ENCODE measurements at places on chromosomes 16 and 17.

- no peak for DNase-seq
These were observed 156.3 kb downstream of the MYO1D start for GRCh38 chr17:32720671-32721070.

DNA sequence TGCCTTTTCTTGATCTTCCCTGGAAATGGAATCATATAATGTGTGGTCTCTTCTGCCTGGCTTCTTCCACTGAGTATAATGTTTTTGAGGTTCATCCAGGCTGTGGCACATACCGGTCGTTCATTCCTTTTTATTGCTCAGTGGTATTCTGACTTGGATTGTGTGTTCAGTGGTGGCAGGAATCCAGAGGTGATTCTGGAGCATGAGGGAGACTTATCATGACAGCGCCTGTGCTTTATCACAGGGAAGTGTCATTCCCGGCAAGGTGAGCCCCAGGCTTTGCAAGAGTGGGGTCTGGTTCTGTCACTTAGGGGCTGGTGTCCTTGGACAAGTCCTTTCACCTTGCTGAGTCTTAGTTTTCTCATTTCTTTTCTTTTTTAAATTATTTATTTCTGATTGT lies 53.0 kb downstream of the IRX3 start:
- no peak for DNase-seq

GRCh38 chr16:89050868-89051311 lies 42.8 kb upstream of the ACSF3 start:
- DNase-seq: no peak

- DNase-seq: no peak
These were observed 15.2 kb upstream of the DPEP1 start for GRCh38 chr16:89598199-89598598.

DNA sequence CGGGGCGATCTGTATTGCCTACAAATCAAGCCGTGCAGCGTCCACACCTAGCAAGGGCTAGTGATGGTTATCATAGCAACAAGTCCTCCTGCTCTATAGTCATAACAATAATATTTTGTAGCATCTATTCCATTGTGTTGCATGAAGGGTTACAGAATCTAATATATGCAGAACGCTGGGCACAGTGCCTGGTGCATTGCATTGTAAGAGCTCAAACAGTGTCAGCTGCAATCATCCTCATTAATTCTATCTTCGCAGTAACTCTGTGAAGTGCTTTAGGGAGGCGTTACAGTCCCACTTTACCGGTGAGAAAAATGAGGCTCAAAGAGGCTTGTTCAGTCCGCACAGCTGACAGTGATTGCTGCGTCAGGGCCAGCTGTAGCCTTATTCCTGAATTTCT lies 149.4 kb downstream of the RBFOX1 start:
- no peak for DNase-seq

DNA sequence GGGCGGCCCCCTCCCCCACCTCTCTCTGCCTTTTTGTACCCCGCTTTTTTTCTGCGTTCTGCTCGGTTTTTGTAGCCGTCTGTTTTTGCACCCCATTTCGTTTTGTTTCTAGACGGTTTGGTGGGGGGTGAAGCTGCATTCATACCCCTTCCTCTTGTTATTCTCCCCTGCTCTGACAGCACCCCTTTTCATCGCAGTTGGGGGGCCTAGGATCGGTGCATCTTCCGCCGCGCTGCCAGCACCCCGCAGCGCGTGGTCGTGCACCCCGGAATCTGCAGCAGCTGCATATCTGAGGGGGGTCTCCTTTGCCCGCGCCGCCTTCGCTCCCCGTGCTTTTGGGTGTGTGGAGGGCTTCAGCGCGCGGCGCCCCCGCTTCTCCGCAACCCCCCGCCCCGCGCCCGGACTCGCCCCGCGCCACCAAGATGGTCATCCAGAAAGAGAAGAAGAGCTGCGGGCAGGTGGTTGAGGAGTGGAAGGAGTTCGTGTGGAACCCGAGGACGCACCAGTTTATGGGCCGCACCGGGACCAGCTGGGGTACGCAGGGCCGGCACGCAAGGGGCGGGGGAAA lies 455 bp downstream of the ATP1B2 start:
- no peak for DNase-seq

DNA sequence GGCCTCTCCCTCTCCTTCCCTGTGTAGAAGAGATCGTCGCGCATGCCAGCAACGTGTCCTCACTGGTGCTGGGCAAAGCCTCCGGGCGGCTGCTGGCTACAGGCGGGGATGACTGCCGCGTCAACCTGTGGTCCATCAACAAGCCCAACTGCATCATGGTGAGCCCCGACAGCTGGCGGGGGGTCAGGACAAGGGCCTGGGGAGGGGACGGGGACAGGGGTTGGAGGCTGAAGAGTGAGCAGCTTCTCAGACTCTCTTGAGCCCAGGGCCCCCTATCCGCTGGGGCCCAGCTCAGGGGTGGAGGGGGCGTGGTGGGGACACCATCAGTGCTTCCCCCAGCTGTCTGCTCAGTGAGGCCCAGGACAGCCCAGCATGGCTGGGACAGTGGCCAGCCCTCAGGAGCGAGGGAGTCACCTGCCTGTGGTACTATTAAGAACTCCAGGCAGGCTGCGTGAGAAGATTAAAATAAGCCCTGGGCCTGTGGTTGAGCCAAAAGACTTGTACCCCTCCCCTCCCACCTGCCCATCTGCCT lies 6.2 kb downstream of the KATNB1 start:
- DNase-seq: no peak

GRCh38 chr17:49588726-49589576 lies 13.3 kb downstream of the NXPH3 start:
- no peak for DNase-seq

DNA sequence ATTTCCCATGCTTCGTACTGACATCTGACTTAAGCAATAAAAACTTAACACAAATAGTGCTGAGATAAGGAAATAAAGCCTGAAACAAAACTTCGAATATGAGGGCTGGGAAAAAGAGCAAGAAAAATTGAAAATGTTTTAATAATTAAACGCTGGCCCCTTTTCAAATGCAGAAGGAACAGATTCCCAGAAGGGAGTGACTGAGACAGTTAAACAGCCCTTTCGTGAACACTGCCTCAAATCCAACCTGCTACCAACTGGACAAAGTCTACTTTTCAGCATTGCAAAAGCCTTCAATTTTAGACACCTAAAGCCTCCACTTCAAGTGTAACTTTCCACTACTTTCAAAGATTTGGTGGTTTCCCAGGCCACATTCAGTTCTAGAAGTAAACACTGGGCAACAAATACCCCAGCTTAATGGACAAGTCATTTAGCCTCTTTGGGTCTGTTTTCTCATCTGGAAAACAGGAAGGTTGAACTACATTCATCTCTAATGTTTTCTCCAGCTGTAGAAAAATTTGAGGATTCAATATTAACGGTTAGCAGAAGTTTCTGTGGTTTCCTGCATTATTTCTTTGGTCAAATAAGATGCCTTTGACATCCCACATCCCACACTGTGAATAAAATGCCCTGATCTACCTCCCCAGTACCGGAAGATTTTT lies 11.8 kb downstream of the RFFL start:
- no peak for DNase-seq

GRCh38 chr17:42519546-42520491 lies 16.2 kb upstream of the NAGLU start:
- no peak for DNase-seq

DNA sequence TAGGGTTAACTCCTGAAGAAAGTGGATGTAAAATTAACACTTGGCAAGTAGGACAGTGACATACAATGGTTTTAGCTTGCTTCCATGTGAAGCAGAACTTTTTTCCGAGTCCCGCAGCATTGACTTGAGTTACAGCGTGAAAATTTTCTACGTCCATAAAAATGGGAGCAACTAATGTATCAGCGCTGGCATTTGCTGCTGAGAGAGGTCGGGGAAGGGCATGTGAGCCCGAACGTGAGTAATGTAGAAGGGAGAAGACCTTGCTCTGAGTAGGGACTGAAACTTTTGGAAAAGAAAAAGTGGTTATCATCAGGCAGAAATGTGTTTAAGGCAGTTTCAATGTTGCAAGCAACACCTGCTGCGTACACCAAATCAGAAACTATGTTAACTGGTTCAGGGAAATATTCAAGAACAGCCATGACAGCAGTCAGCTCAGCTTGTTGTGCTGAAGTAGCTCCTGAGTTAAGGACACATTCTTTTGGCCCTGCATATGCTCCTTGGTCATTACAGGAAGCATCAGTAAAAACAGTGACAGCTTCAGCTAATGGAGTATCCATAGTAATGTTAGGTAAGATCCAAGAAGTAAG lies 70.9 kb upstream of the ARL4D start:
- no peak for DNase-seq

GRCh38 chr17:5329784-5330557 lies 47.9 kb downstream of the RABEP1 start:
- DNase-seq: no peak

- no peak for DNase-seq
These were observed 24.2 kb downstream of the SAP30BP start for GRCh38 chr17:75691371-75691791.

DNA sequence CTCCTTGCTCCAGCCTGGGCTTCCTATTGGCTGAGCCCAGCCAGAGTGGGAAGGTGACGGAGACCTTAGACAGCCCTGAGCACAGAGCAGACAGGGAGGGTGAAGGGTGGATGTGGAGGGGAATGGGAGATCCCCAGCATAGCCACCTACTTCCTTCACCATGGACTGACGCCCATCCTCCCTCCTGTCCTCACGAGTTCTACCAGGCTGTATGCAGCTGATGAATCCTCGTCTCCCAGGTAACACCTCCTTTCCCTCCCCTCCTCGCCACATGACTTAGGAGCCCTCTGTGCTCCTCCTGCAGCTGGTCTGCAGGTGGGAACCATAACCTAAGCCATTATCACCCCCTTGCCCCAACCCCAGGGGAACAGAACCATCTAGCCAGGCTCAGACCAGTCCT lies 9.0 kb upstream of the CRHR1 start:
- no peak for DNase-seq

- peak; percentile 31 for DNase-seq
These were observed 3.3 kb downstream of the HOXB2 start for GRCh38 chr17:48541577-48542113.

- peak; percentile 47 for DNase-seq
These were observed 5.8 kb upstream of the OGFOD3 start for GRCh38 chr17:82424001-82424862.

- DNase-seq: no peak
These were observed 14.3 kb downstream of the CMTM3 start for GRCh38 chr16:66618588-66619375.

GRCh38 chr16:9518581-9518980 lies 427.1 kb downstream of the HAPSTR1 start:
- no peak for DNase-seq

GRCh38 chr17:71438631-71439146 lies 682.1 kb upstream of the SOX9 start:
- DNase-seq: no peak

GRCh38 chr17:9999919-10000695 lies 95.0 kb upstream of the RCVRN start:
- DNase-seq: no peak

- no peak for DNase-seq
These were observed 11.5 kb upstream of the FOXF1 start for GRCh38 chr16:86498671-86499439.

- no peak for DNase-seq
These were observed 73.2 kb upstream of the CDH5 start for GRCh38 chr16:66293207-66293735.

DNA sequence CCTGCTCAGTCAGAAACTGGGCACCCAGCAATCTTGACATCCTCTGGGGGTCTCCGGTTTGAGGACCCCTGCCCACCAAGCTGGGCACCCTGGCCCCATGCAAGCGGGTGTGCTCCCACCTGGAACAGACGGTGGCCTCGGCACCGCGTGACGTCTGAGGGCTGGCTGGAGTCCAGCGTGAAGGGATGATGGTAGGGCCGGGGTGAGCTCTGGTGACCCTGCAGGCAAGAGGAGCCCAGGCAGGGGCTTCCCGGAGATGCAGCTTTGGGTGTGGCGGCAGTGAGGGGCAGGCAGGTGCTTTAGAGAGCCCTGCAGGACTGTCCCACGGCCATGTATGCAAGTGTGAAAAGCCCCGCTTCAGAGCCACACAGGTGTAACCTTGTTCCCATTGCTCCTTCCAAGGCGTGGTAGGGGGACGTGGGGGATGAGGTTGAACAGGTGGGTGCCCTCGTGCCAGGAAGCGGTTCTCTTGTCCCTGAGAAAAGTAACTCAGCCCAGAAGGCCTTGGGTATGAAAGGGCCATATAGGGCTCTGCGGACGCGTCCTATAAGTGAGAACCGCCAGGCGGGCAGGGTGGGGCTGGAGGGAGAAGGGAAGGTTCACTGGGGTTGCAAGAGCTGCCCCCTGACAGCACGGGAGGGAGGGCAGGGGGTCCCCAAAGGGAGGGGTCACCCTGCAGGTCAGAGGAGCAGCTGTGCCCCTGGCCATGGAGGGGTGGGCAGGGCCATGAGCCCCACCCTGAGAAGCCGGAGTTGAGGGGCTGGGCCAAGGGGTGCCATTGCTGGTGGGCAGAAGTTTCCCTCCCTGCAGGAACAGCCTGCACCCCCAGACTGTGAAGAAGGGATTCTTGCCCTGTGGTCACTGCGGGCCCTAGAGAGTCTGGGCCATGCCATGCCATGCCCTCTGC lies 9.2 kb downstream of the RGS11 start:
- DNase-seq: no peak
